A549 (cell line): ENCODE measurements at places on chromosomes 5 and 9.

GRCh38 chr5:411728-412127 lies 31.2 kb upstream of the EXOC3 start:
- DNase-seq, result no peak

GRCh38 chr5:137446615-137447014 lies 52.5 kb downstream of the SPOCK1 start:
- no peak for DNase-seq

DNA sequence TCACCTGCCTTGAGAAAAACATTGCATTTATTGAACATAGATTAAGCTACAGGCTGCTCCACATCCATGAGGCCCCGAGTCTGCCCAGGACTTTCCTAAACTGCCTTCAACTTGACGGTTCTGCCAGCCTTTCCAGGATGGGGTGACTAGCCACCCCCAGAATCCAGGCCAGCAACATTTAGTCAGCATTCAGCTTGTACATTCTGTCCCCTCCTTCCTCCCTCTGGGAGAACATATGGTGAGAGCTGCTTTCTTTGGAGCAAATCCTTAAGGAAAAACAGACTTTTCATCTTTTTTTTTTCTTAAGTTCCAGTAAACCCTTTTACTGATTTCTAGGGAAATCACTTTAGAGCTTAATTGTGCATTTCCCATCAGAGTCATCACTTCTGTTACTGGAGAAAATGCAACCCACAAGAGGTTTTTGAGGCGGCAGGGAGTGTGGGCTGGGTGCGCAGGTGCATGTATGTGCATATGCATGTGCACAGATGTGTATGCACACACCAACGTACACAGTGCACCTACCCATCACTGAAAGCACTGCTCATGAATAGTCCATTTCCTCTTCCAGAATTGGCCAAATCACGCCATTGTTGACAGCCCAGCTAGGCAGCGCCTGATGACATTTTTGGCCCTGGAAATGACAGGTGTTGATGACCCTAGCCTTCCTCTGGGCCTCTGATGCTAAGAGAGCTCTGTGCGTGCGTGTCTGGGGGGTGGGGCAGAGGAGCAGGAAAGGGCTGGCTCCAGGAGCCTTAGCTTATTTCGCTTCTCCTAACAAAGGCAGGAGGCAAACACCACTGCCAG lies 145.6 kb downstream of the HSD17B3 start:
- no peak for DNase-seq

- no peak for DNase-seq
Measured at GRCh38 chr9:90098408-90098807, 493.6 kb downstream of the GADD45G start.
